ENCODE measurements at places on chromosomes 1 and 21.

DNA sequence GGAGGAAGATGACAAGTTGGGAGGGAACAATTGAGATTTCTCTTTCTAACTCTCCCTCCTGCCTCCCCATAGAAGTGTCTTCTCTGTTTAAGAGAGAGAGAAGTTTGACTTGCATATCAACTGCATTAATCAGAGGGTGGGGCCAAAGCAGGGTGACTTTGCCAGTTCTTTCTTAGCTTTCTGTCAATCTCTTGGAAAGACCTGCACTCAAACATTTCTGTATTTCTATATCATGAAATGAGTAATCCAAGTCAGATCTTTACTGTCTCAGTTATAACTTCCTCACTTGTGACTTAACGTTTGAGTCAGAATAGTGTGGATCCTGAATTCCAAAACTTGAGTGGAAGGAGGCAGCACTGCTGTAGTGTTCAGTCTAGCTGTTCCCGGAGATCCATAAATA is 180.8 kb upstream of the KCNK2 start:
- DNase-seq, result peak; percentile 88

GRCh38 chr1:8698937-8699447 is 118.4 kb downstream of the RERE start:
- no peak for DNase-seq

DNA sequence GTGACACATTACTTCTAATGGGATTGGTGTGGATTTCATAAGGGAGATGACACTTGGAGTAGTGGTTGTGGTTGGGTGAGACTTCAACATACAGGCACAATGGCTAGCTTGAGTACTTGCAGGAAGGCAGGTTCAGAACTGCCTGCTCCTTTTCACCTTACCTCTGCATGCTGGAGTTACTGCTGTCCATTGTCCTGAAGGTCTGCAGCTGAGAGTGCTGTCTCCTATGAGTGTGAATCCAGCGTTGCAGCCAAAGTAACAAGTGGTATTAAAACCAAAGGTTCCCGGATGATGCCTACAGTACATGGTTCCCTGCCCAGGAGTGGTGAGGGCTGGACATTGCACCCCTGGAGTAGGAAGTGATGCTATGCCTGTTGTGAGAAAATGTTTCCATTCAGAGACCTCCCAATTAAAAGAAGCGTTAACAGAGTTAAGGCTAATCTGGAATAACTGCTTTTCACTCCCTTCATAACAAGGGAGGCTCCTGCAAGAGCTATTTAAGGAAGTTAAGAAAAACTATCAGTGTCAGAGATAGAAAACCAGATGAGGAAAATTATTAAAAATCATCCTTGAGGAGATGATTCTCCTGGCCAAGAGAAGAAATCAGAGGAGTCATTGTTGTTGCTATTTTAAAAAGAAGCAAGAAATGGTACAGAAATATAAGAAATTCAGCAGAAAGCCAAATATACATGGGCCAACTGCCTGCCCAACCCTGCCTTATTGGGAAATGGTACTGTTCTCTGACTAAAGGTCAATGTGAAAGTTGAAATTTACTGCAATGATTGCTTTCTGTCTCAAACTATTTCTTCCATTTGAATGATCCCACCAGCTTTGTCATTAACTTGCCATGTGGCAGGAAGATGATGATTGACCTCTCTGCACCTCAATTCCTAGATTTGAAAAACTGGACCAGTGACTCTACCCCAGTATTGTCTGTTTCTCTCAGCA is 9.8 kb upstream of the F5 start:
- no peak for DNase-seq

DNA sequence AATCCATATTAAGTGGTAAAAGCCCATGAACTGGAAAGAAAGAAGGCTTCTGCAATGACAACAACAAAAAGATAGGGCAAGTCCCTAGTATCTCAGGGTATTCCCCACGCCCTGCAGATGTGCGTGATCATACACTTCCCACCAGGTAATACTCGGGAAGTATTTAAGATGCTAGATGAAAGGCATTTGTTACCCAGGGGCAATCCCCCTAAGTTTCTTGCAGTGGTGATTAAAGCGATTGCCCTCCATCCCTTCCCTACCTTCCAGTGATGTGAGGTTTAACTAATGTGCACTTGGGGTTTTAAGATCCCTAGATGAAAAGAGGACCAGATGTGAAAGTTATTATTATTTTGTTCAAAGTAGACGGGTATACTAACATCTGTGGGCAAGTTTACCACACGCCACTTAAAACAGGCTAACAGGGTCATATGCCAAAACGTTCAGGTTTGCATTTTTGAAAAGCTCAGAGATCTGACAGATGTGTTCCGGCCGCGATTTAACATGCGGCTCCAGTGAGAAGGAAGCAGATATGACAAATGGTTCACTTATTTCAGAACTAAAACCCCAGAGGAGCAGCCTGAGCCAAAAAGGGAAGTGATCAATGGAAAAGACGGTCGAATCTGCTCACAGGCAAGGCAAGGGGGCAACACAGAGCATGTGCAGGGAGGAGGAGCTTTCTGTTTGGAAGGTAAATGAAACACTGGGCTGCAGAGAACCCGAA is 17.4 kb downstream of the TIAM1 start:
- DNase-seq, result no peak

- DNase-seq, result no peak
Measured at GRCh38 chr1:210814382-210815123, 319.4 kb downstream of the KCNH1 start.

DNA sequence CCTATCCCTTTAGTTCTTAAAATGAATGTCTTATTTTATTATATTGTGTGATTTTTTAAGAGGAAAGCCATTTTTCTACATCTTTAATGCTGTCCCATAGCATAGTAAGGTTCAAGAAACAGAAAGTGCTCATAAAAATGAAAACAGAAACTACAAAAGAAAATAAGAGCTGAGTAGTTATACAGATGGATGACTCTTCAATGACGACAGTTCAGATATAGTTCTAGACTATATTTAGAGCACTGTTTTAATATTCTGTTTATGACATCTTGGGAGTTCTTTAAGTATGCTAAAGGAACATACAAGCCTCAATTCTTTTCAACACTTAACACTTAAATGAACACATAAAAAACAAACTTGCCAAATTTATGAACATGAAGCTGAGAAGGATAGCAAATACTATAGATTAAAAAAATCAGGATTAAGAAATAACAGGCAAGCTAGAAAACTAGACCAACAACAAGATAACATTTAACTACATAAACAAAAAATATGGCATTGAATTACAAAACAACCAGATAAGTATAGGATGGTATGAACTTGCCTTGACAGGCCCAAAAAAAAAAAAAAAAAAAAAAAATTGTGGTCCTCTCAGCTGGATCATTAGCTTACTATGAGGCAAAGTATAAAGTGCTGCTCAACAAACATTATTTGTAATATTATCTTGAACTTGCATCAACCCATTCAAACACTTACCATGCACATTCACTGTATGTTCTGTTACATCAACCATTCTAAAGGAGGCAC is 87.9 kb downstream of the ZZZ3 start:
- no peak for DNase-seq
